ENCODE measurements at places on chromosomes 2 and 18.

- no peak for DNase-seq
These were observed 8.3 kb downstream of the CAPG start for GRCh38 chr2:85401844-85402243.

- no peak for DNase-seq
These were observed 18.5 kb downstream of the TMEM177 start for GRCh38 chr2:119697290-119698020.

DNA sequence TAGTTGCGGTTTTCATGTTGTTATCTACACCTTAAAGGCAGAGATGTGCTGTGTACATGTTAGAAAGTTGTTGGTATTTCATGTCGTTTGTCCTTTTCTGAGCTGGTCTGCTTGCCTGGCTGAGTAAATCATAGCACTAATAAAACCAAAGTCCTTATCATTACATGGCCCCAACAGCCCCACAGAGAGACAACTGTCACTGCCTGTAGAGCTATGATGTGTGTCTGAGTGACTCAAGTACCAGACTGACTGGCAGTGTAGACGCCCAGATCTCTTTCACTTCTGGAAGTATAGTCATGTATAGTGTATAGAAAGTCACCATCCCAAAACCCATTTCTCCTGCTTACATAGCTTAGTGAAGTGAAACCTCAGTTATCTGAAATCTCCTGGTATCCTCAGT is 4.3 kb downstream of the SOCS6 start:
- DNase-seq: peak; percentile 81

DNA sequence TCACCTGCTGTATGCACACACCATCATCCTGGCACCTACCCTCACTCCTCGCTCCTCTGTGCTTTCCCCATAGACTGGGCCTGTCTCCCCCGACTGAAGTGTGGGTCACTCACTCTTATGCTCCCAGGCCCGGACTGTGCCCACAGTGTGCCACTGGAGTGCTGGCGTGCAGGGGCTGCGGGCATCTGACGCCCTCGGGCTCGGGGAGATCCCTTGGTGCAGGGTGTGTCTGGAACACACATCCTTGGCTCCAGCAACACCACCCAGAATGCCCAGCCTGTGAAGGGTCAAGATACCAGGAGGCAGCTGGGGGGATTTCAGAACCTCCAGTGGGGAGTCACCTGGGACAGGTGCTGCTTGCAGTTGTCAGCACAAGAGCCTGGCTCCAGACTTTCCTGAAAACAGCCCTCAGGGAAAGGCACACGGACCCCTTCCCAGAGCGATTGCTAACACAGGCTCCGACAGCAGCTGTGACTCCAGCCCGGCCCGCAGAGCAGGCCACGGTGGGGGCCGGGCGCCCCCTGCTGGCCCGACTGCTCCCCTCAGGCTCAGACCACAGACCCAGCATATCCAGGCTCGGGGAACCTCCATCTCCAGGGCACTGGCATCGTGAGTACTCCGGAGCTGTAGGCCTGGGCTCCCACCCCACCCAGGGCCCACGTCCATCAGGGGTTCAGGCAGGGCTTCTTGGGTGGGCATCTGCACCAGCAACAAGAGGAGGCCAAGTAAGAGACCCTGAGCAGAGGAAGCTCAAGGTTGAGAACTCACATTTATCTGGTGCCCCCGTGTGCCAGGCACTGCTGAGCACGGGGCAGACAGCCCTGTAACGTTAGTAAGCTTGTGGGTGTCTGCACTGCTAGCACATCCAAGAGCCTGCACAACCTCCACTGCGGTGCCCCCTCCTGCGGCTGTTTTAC is 8.6 kb downstream of the HS1BP3 start:
- peak; percentile 77 for DNase-seq
